Cortex of kidney (tissue), 1 donor: ENCODE measurements at places on chromosomes 4 and X.

DNA sequence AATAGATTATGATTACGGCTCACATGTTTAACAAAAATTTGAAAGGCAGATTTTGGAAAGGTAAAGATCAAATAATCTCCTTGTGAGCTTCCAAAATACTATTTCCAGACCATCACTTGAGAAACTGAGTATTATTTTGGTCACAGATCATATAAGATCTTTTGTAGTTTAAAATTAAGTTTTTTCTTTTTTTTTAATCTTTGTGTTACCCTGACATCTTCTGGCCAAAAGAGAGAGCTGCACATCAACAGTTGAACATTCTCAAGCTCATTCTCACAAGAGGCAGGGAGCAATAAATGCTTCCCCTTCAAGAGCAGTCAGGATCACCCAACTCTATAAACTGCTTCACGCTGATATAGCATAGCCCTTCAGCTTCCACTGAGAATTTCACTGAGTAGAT, 15.9 kb downstream of the TMEM192 start:
- no peak for DNase-seq

DNA sequence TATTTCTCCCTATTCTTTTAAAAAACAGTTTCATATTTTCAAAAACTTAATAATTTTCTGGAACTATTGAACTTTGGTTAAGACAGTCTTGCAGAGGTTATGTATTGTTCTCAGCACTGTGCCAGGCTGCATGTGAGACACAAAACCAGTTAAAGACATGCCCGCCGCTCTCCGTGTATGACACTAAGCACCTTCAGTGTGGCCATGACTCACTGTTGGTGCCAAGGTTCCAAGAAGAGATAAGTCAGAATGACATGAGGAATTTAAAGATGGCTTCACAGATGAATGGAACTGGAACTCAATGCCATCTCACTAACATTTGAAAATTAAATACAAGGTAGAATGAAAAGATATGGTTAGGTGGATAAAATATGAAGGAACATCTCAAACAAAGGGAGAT, 525.5 kb upstream of the ZFP42 start:
- DNase-seq, result no peak

GRCh38 chr4:74410272-74410671, 34.7 kb upstream of the AREG start:
- no peak for DNase-seq

- no peak for DNase-seq
Measured at GRCh38 chr4:154492288-154492687, 689 bp upstream of the DCHS2 start.
